ENCODE measurements at places on chromosomes 2 and 18.

GRCh38 chr2:56971383-56971974 is 787.7 kb downstream of the CCDC85A start:
- no peak for DNase-seq

DNA sequence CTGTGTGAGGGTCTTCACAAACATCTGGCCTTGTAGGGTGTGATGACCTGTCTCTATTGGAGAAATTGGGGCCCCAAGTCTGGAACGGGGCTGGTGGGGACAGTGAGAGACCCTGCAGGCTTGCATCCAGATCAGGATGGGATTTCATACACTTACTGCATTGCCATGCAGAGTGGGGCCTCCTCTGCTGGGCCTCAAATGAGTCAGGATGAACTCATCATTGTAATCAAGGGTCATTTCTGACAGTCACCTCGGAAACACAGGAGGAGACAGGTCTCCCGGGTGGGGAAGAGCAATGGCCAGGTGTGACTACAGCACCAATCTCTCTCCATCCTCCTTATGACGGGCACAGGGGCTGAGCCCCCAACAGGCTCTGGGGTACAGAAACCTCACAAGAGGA is 48.1 kb upstream of the GALR1 start:
- no peak for DNase-seq

GRCh38 chr2:206241736-206242135 is 32.7 kb upstream of the ZDBF2 start:
- no peak for DNase-seq

GRCh38 chr18:44714376-44714775 is 33.7 kb downstream of the SETBP1 start:
- no peak for DNase-seq

DNA sequence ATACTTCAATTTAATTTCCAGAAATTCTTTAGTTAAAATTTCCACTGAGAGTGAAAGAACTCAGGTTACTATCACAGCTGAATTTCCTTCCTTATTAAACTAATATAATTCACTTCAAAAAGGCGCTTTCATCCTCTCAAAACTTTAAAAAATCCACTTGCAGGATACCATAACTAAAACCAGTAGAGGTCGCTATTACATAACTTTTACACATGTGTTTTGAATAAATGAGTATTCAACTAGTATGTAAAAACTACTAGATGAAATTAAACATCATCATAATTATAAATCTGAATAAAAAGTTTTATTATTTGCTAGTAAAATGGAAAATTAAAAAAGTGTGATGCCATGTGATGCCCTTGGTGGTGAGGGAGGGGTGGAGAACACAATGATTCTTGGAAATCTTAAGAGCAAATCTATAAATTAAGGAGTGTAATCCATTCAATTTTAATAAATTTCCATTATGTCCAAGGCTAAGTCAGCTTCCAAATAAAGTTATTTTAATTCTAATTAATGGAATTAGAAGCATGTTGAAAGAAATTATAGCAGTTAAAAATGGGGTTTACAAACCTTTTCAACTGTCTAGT is 61.4 kb downstream of the SOS1 start:
- no peak for DNase-seq

DNA sequence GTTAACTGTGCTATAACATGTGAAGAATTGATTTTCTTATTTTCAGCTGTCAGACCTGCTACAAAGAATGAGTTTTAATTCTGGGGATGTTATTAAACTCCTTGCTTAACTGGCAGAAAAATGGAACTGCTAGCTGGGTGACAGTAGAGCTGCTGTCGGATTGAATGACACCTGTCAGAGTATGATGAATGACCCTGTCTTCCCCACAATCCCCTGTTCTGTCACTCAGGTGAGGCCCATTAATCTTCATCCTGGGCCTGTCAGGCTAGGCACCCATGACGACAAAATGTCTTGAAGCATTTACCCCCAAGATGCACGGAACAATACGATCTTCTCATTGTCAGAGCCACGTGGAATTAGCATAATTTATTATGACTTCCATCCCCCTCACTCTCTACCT is 129.9 kb upstream of the ETAA1 start:
- no peak for DNase-seq

DNA sequence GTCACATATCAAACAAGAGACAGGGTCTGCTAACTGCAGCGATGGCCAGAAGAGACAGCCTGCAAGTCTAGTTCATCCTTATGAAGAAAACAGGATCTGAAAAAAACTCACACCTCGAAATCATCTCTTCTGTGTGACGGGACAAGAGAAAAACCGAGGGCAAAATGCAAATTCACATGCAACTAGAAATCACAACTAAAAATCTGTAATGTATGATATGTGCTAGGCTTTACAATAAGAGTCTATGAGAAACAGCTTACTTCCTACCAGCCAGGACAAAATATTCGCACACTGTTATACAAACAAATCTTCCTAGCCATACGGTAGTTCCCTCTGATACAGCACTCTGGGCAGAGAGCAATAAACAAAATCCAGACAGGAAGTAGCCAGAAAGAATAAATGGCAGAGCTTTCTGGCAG is 48.8 kb downstream of the ANKRD44 start:
- DNase-seq = no peak

GRCh38 chr2:148495586-148495985 is 149.0 kb upstream of the EPC2 start:
- DNase-seq = no peak

GRCh38 chr2:236856848-236857235 is 228.8 kb upstream of the COPS8 start:
- no peak for DNase-seq

GRCh38 chr2:102483086-102483485 is 10.1 kb downstream of the SLC9A4 start:
- DNase-seq = no peak

GRCh38 chr18:48229552-48229981 is 179.6 kb downstream of the ZBTB7C start:
- no peak for DNase-seq

DNA sequence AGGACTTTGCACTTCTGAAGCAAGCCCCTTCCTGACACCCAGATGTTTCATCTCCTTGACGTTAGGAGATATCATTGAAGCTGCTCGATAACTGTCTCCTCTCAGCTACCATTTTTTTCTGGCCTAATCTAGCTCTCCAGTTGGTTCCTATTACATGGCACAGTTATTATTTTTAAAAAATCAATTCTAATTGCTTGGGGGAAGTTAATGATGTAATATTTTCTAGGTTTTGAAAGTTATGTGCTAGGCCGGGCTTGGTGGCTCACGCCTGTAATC is 22.5 kb upstream of the RAB31 start:
- DNase-seq = no peak

GRCh38 chr2:17540813-17541530 is 476 bp downstream of the VSNL1 start:
- DNase-seq = no peak

GRCh38 chr18:65287652-65288051 is 463.2 kb upstream of the CDH7 start:
- no peak for DNase-seq

- no peak for DNase-seq
Observed at GRCh38 chr2:48009256-48009655, 103.0 kb upstream of the FBXO11 start.

DNA sequence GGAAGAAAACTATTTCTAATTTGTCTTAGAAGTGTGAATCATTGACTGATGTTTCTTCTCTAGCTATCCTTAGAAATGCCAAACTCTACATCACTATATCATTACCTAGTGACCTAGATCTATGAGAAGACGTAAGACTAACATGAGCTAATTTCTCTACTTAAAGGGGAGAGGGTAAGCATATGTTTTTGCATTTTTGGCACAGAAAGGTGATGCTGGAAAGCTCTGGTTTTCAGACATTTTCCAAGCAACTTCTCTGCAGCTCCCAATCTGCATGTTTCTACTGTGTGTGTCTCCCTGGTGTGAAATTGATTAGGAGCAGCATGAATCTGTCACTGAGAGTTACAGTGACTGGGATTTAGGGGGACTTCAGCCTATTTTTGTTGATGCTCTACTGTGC is 235.2 kb upstream of the LINC00305 start:
- no peak for DNase-seq

DNA sequence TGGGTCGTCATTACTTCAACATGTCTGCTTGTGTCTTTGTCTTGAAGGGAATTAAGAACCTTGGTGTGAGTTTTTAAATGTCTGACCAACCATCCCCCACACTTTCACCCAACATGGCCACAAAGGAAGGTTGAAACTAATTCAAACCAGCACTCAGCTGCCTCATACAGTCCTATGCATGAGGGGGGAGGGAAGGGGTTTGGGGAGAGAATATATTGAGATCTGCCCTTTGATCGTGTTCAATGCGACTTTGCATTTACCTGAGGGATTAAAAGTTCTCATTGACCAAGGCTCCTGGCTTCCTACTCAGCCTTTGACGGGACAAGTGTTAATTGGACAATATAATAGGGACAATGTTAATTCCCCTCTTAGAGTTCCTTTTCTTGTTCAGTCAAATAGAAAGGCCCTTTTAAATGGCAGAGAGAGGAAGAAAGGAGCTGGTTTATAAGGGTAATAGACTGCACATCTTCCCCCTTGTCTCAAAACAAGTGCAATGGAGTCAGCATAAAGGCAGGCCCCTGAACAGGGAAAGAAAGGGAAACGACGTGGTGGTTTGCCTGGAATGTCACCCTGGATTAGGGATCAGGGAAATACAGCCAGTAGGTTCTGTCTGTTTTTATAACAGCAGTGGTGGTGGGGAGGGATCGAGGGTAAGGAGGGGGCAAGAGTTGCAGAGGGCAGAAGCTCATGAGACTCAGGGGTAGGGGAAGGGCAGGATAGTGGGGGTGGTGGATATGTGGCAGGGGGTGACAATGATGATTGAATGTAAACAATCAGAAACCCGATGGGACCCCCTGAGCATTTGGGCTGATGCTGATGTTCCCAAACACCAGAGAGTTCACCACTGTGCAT is 198.7 kb downstream of the MYCN start:
- DNase-seq = no peak

DNA sequence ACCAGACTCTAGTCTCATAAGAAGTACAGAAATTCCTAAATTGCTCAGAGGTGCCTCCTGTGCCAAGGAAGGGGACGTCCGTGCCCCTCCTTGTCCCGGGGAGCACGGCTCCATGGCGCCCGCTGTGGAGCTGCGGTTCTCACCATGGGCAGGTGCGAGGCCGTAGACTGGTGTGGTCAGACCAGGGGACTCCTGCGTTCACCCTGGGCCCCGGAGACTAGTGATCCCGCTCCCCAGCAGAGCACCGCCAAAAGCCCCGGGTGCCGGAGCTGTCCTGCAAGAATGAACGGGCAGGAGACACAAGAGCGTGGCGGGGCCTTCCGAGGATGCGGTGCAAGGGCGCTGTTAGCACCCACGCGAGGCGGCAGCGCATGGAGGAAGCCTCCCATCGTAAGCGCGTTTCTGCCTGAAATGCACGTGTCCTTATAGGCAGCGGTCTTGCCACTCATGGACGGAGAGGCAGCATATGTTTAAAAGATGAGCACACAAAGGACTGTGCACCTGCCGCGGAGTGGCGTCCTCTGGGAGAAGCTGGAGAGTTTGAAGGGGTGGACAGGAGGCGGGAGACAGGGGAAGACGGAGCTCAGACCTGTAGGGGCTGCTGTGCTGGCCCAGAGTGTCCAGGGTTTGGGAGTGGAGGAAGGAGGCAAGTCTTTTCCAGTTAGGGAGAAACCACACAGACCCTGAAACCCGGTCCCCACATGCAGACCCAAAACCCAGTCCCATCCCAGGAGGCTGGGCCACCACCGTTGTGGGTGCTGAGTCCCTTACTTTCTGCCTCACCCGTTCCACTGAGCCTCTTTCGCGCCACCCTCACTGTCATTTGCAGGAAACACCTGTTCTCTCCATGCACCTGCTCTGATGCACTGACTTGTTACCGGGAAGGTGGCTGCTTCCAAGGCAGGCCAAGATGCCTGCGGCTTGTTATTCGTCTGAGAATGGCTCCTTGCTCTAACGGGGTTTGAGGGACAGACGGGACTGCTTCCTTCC is 7.5 kb upstream of the KCNG2 start:
- DNase-seq = no peak

DNA sequence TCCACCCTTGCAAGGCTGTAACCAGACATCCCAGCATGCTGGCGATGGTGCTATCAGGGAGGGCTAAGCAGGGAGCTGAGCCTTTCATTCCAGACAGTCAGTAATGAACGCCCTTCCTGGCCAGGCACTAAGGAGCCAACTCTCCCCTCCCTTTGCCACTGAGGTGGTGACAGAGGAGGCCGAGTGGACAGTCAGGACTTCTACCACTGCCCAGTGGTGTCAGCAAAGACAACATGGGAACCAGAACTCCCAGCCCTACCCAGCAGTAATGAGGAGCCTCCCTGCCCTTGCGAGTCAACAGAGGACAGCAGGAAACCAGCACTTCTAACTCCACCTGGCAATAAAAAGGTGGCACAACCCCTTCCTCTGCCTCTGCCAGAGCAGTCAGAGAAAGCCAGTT is 68.6 kb downstream of the ZAP70 start:
- no peak for DNase-seq

DNA sequence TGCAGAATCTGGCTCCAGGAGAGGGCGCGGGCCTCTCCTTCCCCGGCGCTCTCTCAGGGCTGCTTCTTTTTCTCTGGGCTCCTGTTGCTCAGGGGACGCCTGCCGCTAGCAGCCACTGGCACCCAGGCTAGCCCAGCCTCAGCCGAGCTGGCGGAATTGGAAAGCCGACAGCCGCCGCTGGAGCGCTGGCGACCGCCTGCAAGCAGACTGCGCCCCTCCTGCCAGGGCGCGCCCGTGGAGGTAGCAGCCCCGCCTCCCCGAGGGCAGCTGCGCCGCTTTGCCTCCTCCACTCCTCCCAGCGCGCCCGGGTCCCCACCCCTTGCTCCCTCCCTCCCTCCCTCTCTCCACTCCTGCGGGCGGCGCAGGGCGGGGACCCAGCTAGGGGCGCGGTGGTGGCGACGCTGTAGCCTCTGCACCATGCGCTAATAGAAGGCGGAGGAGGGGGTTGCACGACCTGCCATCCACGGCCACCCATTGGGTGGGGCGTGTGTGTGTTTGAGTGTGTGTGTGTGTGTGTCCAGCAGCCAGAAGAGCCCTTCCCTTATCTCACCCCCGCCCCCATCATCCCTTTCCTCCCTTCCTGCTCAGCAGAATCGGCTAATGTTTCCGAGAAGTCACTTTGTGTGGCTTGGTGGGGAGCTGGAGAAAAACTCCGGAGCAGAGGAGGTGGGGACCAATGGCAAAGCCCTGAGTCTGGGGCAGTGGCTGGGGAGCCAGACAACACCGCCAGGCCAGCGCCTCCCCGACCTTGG is at the start of gene SCN9A:
TSS of gene SCN9A (minus strand) at position 209 of the 752 bp plus-strand sequence. CDS start 64,188 bp downstream, outside the sequence.
- peak; percentile 53 for DNase-seq

DNA sequence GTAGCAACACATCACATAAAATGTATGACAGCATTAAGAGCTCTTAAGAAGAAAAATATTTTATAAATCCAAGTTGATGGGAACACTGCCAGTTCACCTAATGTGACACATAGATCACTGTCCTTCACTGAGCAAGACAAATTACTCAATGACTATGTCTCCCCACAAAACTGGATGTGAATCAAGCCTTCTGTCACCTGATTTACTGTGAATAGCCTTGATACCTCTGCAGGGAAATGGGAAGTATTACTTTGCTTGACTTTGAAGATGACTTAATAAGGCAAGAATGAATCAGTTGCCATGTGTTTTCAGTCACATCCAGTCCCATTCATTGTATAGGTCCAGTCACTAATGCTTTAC is 94.6 kb downstream of the NYAP2 start:
- no peak for DNase-seq

- DNase-seq = no peak
Observed at GRCh38 chr2:238908960-238909951, 61.4 kb downstream of the TWIST2 start.
